ENCODE measurements at places on chromosomes 12 and 14. TPM values are rescaled to one million over a fixed set of nuclear protein-coding genes. Genes with fewer than 3 reads are reported as not detected.
A peak's percentile ranks its signal among the peaks of the same experiment; 100 is the strongest.

The SYCP3 gene
- not detected for total RNA-seq

The ZNF740 gene
- 27.5 TPM for total RNA-seq

The STK38L gene
- total RNA-seq: 41.9 TPM

The TMEM119 gene
- total RNA-seq: 7.2 TPM

The RNF10 gene
- 226 TPM for total RNA-seq

The TAS2R14 gene
- total RNA-seq: 1.8 TPM

The IL23A gene
- total RNA-seq: not detected

The EIF2S1 gene
- total RNA-seq: 73.7 TPM

The PSMB5 gene
- total RNA-seq: 137 TPM

The GUCY2C gene
- 52.2 TPM for total RNA-seq

The SERPINA3 gene
- total RNA-seq: 11.8 TPM

GRCh38 chr14:94598816-94599655, 13.2 kb upstream of the SERPINA3 start:
- DNase-seq: peak; percentile 80

DNA sequence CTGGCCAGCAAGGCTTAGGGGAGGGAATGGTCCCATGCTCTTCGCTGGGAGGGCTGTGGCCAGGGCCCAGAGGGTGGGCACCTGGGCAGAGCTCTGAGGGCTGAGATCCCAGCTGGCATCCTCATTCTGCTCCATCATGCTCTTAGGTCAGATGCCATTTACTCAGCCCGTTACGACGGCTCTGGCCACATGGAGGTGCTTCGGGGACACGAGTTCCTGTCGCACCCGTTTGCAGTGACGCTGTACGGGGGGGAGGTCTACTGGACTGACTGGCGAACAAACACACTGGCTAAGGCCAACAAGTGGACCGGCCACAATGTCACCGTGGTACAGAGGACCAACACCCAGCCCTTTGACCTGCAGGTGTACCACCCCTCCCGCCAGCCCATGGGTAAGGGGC, 30.8 kb upstream of the LRP1-AS start:
- DNase-seq: no peak

DNA sequence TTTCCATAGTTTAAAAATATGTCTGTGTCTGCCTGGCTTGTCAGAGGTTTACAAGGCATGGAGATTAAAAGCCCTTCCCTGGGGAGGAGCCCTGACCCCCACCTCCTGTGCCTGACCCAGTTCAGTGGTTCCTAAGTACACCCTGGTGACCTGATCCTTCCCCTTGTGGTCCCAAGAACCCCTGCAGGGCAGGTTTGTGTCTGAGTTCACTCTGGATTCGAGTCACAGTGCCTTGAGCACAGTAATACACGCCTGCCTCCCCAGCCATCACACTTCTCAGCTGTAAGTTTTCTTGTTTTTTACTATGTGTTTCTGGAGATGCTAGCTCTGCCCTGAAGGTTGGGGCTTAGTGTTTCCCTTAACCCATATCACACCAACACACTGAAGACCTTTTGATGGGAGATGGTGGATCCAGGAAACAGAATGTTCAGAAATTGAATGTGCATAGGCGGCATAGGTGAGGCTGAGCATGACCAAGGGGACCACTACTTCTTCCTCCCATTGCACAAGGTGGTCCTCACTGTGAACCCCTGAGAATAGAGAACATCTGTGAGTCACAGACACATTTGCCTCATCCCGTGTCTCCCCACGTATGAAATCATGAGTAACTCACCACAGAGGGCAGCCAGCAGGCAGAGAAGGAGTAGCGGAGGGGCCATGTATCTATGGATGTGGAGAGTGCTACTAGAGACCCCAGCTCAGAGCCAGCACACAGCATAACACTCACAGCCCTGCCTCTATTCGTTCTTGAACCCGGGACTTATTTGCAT, 962.9 kb downstream of the TMEM121 start:
- no peak for DNase-seq

DNA sequence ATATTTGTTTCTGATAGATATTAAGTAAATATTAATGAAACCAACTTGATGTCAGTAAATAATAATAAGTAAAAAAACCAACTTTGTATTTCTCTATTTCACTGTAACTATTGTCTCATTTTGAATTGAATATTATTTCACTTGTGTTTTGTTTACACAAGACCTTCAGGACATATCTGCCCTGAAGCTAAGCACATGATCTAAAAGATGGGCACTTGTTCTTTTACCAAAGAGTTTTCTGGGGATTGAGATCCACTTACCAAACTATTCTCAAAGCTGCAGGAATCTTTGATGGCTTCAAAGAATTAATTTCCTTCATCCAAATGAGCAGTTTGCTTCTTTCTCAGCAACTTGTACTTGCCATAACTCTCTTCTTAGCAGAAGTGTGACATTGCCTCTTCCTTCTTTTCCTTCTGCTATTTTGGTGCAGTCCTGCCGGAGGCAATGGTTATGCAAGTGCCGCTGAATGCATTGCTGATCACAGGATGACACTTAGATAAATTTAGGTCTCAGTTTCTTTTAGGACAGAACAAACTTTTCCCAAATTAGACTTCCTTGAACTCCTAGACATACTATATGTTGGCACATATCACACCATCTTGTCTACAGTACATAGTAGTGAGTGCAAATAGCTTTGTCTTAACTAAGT, 9.2 kb downstream of the FAR2 start:
- DNase-seq: no peak

GRCh38 chr12:76876696-76877229, 2.1 kb downstream of the CSRP2 start:
- no peak for DNase-seq

DNA sequence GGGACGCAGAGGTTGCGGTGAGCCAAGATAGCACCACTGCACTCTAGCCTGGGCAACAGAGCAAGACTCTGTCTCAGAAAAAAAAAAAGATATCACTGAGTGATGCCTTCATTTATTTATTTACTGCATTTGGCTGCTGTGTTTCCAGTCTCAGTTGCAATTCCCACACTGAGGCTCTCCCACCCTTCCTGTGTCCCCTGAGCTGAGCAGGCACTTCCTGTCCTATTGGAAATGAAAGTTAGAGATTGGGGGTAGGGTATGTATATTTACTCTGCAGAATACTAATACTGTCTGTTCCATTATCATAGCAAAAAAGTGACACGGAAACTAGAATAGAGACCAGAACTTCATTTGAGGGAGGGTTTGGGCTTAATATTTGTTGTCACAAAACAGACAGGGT, 1.6 kb upstream of the RBMS2 start:
- DNase-seq: no peak

DNA sequence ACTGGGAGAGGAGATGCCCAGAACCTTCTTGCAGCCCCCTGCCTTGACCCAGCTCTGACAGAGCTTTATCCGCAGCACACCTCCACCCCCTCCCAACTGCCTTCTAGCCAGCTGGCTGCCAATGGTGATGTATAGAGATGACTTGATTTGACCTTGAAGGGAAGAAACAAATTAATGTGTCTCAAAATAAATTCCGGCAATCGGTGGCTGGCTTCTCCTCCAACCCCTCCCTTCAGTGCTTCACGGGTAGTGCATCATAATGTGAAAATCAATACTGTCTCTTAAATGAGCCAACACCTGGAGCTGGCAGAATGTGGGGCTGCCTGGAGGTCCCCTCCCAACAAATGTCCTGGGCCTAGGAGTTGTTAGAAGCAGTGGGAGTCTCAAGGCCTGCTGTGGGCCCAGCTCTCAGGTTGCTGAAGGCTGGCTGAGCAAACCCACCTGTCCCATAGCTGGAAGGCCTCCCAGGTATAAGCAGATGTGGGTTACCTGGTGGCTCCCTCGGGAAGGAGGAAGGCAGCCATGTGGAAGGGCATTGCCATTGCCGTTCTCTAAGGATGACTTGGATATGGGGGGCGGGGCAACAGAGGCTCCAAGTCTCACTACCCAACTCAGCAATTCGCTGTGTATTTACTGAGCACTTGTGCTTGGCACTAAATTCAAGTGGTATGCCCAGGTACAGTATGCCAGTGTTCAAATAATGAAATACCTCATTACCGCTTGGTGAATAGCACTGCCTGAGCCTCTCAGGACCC, 23.2 kb downstream of the HSPB8 start:
- DNase-seq: no peak

DNA sequence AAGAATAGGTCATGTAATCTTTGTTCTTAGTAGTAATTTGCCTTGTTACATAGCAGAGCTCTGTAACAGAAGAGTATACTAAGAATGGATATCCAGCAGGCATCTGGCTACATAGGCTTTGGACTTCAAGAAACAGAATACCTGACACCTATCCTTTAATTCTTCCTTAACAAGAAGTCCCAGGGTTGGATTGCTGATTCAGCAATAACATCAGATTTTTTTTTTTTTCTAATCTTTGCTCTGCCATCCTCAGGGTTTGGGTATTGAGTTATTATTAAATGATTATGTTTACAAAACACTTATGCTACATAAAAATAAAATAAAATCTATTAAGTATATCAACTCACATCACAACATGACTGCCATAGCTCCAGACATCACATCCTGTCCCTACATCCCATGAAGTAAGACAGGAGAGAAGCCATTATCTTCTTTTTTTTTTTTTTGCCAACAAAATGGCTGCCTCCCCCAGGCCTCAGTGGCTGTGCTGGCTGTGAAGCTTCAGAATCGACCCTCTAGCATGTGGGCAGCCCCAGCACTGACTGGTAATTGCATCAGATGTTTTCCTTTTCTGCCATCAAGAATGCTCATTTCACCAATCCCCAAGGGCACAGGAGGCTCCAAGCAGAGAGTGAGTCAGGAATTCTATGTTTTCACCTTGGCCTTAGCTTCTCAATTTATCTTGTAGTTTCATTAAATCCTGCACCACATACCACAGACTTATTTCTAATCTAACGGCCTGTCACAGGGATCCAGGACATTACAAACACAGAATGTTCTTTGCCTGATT, 186.2 kb downstream of the DICER1 start:
- DNase-seq: no peak

GRCh38 chr12:52151837-52152783, 39.7 kb downstream of the KRT80 start:
- DNase-seq: peak; percentile 77

DNA sequence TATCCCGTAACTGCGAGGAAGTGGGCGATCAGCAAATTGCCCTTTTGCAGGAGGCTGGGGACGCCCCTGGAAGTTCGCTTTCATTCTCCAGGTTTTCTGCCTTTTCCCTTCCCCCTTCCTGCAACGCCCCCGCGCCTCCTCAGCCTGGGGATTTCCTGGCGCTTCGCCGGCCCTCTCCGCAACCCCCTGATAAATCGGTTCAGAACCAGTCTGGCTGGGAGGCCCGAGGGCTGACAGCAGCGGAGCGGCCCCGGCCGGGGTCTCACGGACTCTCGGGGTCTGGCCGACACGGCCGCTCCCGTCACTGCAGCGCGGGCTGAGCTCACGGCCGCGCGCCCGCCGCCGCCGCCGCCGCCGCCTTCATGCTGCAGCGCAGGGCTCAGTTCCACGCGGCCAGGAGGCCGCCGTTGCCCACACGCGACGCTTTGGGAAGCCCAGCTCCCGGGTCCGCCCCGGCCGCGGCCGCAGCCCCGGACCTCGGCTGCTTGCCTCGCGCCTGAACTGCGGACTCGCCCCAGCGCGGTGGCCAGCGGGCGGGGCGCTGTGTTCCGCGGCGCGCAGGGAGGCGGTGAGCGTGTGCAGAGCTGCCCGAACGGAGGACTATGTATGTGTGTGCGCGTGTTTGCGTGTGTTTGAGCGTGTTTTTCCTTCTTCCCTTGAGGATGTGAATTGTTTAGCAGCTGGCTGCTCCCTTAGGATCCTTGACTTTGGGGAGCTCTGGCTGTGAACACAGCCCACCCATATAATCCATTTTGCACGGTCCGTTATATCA, at the start of gene LRFN5:
TSS of gene LRFN5 (plus strand) at position 345 of the 772 bp plus-strand sequence.
- peak; percentile 21 for DNase-seq

GRCh38 chr12:32435921-32436705, 36.8 kb downstream of the FGD4 start:
- DNase-seq: no peak

- DNase-seq: no peak
These were observed 1981.7 kb upstream of the FLRT2 start for GRCh38 chr14:83548061-83548839.

GRCh38 chr14:29829851-29830250, 97.8 kb downstream of the PRKD1 start:
- no peak for DNase-seq

GRCh38 chr14:92456215-92457015, 57.2 kb upstream of the RIN3 start:
- peak; percentile 41 for DNase-seq

- DNase-seq: no peak
These were observed 15.1 kb upstream of the NEK9 start for GRCh38 chr14:75141967-75142366.

GRCh38 chr14:58560208-58560607, 77.6 kb upstream of the DACT1 start:
- no peak for DNase-seq

DNA sequence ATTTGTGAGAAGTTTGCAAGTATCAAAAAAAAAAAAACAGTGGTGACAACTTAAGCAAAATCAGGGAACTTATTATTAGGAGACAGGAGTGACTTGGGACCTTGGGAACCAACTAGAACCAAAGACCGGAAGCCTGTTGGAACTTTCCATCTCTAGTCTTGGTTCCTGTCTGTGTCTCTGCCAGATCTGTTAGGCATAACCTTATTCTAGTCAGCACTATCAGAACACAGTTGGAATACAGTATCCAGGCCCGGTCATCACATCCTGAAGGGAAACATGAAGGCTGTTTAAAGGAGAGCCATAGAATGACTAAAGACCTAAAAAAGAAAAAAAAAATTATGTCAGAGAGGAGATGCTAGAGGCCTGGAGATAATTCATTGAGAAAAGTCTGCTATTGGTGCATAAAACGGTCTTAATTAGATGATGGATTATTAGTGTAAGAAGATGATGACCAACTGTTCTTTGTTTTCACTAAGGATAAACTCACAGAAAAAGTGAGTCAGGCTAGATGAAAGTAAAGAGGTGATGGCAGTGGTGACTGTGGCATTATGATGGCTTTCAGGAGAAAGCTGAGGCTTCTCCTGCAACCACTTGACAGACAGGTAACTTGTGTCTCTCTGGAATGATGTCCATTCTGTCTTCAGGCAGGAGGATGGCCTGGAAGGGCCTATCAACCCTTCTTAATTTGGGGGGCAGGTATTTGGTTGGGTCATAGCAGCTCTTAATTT, 28.2 kb downstream of the DACT1 start:
- no peak for DNase-seq

- DNase-seq: no peak
These were observed 33.3 kb downstream of the ATP2A2 start for GRCh38 chr12:110314308-110314707.

- no peak for DNase-seq
These were observed 25.7 kb downstream of the PYM1 start for GRCh38 chr12:55901881-55902490.

DNA sequence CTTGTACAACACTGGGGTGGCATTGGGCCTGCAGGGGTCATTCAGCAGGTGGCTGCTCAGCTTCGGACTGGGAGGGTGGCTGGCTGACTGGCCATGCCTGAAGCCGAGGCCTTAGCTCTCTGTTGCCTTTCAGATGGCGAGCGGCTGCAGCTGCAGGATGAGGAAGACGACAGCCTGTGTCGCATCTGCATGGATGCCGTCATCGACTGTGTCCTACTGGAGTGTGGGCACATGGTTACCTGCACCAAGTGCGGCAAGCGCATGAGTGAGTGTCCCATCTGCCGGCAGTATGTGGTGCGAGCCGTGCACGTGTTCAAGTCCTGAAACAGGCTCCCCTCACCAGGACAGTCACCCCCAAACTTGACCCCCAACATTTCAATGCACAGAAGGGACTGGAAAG, 23.3 kb downstream of the RNF34 start:
- no peak for DNase-seq

GRCh38 chr12:31797230-31797872, 68.5 kb upstream of the AMN1 start:
- no peak for DNase-seq

Measured in colonic mucosa (tissue), 4 donors.